ENCODE measurements at places on chromosomes 6 and 20.

GRCh38 chr6:74277777-74278186 lies 581.8 kb downstream of the CD109 start:
- DNase-seq: no peak

- DNase-seq: no peak
Observed at GRCh38 chr6:100810015-100810414, 71.1 kb downstream of the ASCC3 start.

- DNase-seq: no peak
Observed at GRCh38 chr20:10040070-10040975, 5.5 kb downstream of the ANKEF1 start.

DNA sequence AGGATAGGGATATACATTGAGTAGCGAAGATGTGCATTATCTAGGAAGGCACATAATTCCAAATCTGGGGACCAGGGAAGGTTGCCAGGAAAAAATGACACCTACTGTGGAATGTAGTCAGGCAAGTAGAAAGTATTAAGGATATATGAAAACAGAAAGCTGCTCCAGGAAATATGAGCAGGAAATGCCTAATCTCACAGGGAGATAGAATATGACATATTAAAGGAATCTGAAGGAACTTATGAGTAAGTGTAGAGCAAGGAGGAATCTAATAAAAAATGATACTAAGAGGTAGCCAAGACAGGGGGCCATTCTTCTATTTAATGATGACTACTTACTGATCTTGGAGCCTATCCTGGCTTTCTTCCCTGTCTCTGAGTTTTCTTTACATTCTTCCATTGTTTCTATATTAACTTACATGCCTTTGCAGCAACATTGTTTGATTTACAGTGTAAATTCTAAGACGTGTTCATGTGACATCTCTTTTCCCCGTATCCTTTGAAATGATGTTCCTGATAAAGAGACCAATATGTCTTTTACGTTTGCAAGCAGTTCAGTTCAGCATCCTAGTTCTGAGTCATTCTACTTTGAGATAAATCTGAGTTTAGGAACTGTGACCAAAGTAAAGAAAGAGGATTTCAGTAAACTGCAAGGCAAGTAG lies 58.6 kb downstream of the TINAG start:
- no peak for DNase-seq

DNA sequence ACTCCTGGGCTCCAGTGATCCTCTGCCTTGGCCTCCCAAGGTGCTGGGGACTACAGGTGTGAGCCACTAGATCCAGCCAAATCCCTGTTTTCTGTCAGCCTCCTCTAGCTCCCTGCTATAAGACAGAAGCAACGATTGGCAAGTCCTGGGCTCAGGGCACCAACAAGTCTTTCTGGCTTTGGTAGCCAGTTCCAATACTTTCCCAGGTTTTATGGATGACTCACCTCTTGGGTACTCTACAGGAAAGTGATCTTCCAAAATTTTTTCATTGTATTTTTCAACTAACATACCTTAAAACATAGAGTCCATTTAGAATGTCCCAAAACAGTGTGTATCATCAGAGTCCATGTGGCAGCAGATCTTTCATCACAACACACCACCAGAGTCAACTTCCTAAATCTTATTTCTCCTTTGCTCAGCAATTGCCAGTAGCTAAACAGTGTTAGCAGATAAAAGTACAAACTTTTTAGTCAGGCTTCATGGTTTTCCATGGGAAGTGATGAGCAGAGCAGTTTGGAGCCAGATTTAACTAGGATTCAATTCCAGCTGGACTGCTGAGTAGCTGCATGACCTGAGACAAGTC lies 13.3 kb downstream of the GABBR1 start:
- no peak for DNase-seq

GRCh38 chr6:167140589-167141474 lies 16.9 kb downstream of the GPR31 start:
- no peak for DNase-seq

DNA sequence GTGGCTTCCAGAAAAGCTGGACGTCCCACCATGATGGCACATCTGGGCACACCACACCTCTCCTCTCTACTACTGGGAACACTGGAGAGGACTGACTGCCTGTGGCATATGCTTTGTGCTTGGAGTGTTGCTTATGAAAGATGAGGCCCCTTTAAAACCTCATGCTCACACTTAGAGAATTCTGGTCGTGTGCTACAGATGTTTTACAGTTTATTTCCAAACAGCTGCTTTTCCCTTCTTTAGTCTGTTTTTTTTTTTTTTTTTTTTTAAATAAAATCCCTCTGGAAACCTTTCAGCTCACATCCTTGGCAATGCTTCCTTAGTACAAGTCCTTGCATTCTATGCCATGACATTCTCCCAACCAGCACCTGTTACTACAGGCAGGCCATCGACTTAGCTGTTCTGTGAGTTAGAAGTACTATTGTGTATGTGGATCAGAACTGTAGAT lies 60.3 kb downstream of the BMP6 start:
- DNase-seq: no peak

DNA sequence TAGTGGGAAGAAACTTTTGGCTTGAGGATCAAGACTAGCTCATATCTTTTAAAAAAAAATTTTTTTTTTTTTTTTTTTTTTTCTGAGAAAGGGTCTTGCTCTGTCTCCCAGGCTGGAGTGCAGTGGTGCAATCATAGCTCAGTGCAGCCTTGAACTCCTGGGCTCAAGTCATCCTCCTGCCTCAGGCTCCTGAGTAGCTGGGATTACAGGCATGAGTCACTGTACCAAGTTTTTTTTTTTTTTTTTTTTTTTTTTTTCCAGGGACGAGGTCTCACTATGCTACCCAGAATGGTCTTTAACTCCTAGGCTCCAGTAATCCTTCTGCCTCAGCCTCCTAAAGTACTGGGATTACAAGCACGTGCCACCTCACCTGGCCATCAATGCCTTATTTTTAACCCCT lies 27.9 kb downstream of the GCLC start:
- DNase-seq: no peak

DNA sequence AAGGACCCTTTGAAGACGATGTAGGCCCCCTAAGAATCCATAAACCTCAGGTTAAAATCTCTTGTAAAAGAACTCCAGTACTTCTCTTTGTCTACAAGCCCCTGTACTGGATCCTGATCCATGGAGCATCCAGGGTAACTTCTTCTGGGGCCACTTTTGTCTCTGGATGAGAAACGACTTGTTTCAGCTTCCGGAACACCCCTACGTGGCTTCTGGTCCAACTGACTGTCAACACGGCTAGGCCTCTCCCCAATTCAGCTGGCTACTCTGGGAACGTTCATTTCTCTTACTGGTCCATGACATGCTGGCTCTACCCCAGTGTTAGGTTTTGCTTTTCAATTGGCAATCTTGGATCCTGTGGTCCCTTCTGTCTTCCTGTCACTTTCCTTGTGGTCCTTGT lies 198.0 kb downstream of the BACH2 start:
- DNase-seq: no peak

- DNase-seq: no peak
Observed at GRCh38 chr6:170285482-170285881, 5.4 kb downstream of the DLL1 start.

DNA sequence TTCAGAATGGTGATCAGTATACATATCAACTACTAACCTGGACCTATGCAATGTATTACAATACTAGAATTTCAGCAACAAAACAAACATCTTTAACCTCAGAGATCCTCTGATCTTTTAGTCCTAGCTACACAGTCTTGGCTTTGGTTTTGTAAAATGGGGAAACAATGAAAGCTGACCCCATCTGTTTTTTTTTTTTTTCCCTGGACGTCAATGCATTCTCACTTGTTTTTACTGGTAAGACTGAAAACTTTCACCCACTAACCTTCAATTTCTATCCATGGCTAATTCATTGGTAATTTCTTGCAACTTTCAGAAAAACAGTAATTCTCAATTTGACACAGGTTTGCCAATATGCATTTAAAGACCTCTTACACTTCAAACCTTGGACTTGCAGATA lies 3.0 kb downstream of the KIF13A start:
- no peak for DNase-seq

DNA sequence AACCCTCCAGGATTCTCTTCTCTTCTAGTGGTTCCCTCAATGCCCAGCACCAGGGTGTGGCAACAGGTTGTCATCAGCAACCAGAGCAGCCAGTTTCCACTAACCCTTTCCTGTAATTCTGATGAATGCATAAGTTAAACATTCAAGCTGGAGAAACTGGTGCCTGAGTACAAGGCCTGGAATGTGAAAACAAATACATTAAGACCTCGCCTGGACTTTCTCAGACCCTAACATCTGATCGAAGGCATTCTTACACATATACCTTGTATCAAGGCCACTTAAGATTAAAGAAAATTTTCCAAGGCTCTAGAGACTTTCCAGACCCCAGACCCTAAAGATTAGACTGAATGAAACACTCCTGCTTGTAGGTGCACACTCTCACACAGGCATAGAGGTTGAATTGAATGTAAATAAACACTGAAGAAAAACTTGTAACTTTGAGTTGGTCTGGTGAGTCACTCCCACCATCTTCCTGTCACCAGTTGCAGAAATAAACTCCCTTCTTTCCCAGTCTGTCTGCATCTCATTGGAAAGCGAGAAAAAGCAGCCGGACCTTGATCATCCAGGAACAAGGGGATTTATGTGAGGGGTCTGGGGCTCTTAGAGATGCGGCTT lies 9.0 kb downstream of the LRP11 start:
- DNase-seq: no peak

DNA sequence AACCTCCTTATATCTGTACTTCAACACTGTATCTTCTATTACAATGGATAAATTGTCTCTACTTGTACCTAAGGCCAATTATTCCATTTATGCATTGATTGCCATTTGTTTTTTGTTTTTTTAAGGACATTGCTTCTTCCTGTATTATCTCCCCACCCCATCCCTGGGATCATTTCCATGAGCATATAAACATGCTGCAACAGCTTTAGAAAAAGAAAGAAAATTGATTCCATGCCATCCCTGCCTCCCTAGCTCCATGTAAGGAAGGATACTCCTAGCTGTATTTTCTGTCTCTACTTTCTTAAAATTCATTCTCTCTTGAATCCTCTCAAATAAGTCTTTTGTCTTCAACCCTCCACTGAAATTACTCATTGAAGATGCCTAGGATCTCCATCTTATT lies 101.8 kb upstream of the SIM1 start:
- no peak for DNase-seq

- no peak for DNase-seq
Observed at GRCh38 chr20:24970030-24970553, 21.0 kb downstream of the CST7 start.

GRCh38 chr6:27838945-27839625 lies 73.1 kb downstream of the OR2B2 start:
- DNase-seq: no peak

GRCh38 chr20:58512808-58513552 lies 2.2 kb downstream of the APCDD1L start:
- no peak for DNase-seq

DNA sequence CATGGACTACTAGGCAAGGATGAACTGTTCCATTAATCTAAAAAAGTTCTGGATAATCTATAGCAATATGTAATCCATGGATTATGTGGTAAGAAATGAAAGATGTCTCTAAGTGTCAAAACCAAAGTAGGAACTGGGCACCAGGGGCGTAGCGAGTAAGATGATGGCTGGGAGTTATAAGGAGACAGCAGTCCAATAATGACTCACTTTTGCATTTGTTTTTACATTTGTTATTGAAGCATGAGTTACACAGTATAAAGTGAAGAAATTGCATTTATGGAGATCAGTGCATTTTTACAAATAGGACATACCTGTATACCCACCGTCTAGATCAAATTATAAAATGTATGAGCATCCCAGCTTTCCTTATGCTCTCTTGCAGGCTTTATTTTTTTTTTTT lies 878.5 kb upstream of the MAP3K7 start:
- DNase-seq: no peak

- DNase-seq: no peak
Observed at GRCh38 chr20:24616258-24617079, 147.0 kb downstream of the SYNDIG1 start.

- no peak for DNase-seq
Observed at GRCh38 chr6:130583268-130583667, 217.5 kb downstream of the TMEM200A start.

DNA sequence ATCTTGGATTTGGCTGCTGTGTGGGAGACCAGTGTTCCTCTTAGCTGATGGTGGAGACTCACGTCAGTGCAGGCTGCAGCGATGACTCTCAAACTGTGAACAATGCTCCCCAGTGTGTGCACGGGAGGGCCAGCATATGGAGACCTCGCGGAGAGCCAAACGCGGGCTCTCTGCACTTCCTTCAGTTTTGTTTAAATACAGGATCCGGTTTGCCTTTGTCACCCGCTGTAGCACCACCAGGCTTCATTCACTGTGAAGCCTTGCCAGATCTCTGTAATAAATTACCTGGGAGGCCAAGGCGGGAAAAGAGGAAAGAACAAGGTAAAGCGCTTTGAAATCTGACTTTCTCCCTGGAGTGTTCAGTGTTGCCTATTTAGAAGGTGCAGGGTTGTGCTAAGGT lies 30.7 kb upstream of the TMEM14A start:
- DNase-seq: no peak

DNA sequence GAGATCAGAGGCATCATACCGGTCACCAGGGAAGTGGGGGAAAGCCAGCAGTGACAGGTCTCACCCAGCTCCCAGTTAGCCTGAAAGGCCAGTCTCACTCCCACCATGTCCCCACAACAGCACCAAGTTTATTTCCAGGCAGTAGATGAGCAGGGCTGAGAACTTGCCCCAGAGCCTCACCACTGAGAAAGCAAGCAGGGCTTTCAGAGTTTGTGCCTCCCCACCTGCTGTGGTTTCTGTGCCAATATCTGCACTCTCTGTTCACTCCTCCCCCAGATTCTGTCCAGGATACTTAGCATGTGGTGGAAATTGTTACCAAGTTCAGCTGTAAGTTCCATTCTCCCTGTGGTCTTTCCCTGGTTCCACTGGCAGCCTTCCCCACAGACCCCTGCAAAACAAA lies 255.0 kb upstream of the HTR1E start:
- no peak for DNase-seq

GRCh38 chr6:31617010-31617409 lies 2.0 kb downstream of the AIF1 start:
- DNase-seq: no peak

- DNase-seq: no peak
Observed at GRCh38 chr6:44489910-44490604, 102.6 kb downstream of the CDC5L start.

GRCh38 chr6:108587258-108588059 lies 26.7 kb downstream of the FOXO3 start:
- no peak for DNase-seq

DNA sequence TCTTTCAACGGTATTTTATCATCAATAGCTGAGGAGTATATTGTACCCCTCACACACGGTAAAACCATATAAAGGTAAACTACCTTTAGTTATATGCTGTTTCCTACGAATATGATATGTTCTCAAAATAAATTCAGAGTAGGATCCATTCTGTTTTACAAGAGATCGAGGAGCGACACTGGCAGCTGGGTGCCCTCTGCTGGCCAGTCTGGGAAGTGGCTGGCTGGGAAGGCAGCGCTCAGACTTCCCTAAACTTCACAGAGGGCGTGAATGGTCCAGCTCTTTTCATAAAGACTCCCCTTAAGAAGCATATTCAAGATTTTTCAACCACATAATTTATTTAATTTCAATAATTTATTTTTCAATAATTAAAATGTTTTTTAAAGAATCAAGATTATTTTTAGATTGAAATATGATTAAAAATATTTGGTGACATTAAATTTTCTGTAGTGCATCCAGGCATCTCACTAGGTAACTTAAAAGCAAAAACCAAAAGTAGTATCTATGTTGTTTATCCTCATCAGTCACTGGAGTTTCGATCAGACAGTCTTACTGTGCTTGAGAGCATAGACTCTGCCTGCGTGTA lies 187.5 kb upstream of the PDE10A start:
- DNase-seq: peak; percentile 40
